ENCODE measurements at places on chromosomes 7 and 10.

GRCh38 chr7:114048386-114049235 is 129.8 kb upstream of the PPP1R3A start:
- no peak for DNase-seq

- no peak for DNase-seq
These were observed 1023.0 kb upstream of the SORCS1 start for GRCh38 chr10:108187408-108188012.

GRCh38 chr7:42071372-42072261 is 165.4 kb downstream of the GLI3 start:
- DNase-seq = no peak

- DNase-seq = no peak
These were observed 68.3 kb downstream of the AKR1E2 start for GRCh38 chr10:4894335-4894734.

DNA sequence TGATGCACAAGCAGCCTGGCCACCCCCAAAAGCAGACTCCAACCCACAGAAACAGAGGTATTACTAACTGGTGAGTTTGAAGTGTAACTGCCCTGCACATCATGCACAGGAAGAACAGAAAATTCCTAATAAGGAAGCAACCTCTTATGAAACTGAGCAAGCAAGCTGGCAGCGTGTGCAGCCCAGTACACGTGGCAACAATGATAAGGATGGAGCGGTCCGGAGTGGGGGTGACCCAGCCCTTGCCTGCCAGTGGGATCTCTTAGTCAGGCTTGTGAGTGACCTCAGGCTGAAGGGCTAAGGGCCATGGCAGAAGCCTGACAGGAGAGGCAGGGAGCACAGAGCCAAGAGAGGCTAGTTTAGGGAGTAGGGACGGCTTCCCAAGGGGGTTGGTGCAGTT is 22.1 kb upstream of the AOAH start:
- DNase-seq = peak; percentile 94

DNA sequence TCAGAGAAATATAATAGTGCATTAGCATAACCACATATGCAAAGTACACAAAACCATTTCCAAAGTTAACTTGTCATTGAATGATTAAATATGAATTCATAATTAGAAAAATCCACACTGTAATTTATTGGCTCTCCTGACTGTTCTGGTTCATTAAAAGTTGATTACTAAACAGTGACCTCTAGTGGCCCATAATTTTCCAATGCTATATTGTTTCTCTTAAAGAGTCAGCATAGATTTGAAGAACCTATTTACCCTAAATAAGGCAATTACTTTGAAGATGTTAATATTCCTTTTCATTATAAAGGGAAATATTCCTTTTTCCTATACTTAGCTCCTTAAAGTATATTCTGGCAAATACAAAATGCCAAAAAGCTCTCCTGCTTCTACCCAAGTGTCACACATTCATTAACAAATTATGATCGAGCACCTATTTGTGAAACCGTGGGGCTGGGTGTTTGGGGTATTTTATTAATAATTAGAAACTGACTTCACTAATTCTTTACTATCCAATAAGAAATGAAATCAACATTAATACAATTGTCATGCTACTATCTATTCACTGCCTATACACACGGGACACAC is 86.2 kb downstream of the HIBADH start:
- DNase-seq = peak; percentile 19

DNA sequence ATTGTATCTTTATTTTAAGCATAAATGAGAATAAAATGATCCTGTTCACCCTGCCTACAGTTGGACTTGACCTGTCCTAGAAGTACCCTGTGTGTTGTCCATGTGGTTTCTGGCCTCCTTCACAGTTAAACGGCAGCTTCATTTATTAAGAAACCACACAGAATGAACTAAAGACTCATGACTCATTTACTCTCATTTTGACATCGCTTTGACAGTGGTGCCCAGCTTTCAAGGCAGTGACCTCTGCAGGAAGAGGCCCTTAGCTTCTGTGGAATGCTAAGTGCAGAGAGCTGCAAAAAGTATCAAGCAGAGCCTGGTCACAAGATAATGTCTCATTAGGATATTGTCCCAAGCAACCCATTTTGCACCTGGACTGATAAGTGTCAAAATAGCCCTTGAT is 93.4 kb downstream of the AVL9 start:
- DNase-seq = peak; percentile 18

GRCh38 chr7:150447966-150448788 is 2.3 kb upstream of the GIMAP8 start:
- no peak for DNase-seq

GRCh38 chr7:37352974-37353948 is 95.4 kb downstream of the ELMO1 start:
- DNase-seq = peak; percentile 57

DNA sequence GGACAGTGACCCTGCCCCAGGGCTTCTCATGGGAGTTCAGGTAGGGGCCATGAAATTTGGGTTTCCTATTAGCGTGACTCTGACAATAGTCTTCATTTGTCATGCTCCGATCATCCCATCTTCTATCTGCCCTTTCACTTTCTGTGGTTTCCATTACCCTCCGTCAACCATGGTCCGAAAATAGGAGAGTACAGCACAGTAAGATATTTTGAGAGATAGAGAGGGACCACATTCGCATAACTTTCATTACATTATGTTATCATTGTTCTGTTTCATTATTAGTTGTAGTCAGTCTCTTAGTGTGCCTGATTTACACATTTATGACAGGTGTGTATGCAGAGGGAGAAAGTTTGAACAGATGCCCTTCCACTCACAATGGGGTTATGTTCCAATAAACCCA is 649.2 kb downstream of the SDK1 start:
- no peak for DNase-seq

DNA sequence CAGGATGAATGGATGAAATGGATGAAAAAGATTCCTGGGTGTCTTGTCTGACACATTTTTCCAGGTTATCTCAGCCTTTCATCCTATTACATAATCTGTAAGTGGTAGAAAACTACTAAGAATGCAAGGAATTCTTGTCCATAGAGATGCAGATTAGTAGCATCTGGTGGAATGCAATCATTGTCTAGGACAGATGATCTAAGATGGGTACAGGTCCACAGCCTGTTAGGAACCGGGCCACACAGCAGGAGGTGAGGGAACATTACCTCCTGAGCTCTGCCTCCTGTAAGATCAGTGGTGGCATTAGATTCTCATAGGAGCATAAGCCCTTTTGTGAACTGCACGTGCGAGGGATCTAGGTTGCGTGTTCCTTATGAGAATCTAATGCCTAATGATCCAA is 225.0 kb downstream of the CALN1 start:
- DNase-seq = no peak

- DNase-seq = no peak
These were observed 20.2 kb downstream of the CALML3 start for GRCh38 chr10:5545011-5545410.

GRCh38 chr10:103102195-103102594 is 90.9 kb downstream of the NT5C2 start:
- no peak for DNase-seq

- DNase-seq = peak; percentile 25
These were observed at the start of gene FAM241B for GRCh38 chr10:69629897-69630650. Gene FAM241B, plus strand, starts transcription at chr10:69630247. Its CDS starts 1,497 bp downstream, at chr10:69631744.

DNA sequence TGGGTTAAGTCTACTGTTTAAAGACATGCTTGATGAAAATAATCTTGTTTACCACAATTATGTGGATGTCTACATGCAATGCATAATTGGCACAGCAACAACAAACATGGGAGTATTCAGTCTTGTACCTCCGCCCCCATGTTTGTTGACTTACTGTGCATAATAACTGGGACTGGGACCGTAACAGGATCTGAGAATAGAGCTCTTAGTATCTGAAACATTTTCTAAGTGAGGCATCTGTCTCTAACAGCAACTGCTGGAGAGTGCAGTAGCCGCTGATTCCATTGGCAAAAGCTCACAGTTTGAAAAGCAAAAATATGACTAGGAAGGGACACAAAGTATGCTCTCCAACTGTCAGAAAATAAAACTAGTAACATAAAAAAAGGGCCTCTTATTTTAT is 61.6 kb downstream of the ENO4 start:
- DNase-seq = no peak

DNA sequence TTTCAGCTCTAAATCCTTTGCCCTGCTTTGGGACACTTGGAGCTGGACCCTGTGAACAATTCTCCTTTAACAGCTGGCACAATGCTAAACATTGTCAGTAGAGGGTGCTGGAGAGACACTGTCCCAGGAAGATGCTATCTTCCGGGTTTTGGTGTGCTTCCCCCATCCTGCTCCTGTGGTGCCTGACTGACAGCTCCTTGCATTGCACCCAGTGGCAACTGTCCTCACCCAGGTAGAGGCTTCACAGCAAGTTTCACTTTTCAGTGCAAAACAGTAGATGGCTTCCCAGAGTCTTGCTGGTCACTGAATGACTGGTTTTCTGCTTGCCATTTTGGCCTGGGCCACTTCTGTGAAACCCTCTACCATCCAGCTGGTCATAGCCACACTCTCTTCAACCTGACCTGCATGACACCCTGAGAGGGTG is 77.3 kb downstream of the CDC14C start:
- peak; percentile 4 for DNase-seq

DNA sequence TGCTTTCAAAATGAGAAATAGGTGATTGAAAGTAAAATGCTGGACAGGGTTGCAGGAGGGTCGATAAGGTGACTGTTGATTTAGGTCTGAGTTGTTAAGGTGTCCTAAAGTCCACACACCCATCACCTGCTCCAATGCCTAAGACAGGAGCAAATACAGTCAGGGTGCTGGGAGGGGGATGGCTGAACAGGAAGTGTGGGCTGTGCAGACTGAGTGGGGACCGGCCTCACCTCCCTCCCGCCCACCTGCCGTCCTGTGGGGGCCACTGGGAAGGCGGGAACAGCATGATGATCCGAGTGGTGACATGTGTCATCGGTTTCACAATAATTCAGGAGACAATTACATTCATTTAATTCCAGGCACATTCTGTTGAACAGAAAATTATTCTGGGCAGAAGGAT is 260.8 kb downstream of the DNAJB6 start:
- no peak for DNase-seq

DNA sequence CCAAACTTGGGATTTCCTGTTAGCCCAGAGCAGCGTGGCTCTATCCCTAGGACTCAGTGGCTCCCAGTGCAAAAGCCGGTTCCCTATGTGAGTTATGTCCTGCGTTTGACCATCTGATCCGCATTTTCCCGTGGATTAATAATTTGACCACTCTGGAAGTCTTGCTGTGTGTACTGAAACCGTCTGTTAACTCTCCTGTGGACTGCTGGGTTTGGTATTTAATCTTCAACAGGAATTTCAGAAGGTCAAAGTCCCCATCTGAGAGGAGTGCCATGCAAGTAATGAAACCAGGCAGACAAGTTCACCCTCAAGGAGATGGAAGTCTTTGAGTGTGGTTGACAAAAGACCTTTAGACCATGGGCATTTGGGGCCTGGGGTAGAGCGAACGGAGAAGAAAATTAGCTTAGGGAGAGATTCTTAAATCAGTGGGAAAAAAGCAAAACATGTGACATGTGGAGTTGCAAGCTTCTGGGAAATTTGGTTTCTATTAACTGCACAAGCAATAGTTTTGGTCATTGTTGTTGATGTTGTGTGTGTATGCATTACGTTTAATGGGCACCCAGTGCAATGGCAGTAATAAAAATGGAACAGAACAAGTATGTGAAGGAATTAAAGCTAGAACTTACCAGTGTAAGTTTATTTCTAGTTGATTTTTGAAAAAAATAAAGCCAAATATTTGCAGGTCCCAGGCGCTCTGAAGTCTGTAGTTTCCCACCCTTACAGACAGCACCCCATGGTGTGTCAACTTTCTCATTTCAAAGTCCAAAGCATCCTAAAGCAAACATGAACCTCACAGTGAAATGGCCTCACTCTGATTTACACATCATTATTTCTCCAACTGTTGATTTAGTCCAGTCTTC is 38.2 kb downstream of the LYZL1 start:
- DNase-seq = no peak

- no peak for DNase-seq
These were observed 33.5 kb upstream of the LEP start for GRCh38 chr7:128207609-128208008.

GRCh38 chr10:11439523-11440053 is 171.9 kb downstream of the USP6NL start:
- no peak for DNase-seq

GRCh38 chr7:96126382-96126781 is 195.5 kb downstream of the SLC25A13 start:
- DNase-seq = no peak

- no peak for DNase-seq
These were observed 208.7 kb upstream of the POM121L12 start for GRCh38 chr7:52826515-52827265.

DNA sequence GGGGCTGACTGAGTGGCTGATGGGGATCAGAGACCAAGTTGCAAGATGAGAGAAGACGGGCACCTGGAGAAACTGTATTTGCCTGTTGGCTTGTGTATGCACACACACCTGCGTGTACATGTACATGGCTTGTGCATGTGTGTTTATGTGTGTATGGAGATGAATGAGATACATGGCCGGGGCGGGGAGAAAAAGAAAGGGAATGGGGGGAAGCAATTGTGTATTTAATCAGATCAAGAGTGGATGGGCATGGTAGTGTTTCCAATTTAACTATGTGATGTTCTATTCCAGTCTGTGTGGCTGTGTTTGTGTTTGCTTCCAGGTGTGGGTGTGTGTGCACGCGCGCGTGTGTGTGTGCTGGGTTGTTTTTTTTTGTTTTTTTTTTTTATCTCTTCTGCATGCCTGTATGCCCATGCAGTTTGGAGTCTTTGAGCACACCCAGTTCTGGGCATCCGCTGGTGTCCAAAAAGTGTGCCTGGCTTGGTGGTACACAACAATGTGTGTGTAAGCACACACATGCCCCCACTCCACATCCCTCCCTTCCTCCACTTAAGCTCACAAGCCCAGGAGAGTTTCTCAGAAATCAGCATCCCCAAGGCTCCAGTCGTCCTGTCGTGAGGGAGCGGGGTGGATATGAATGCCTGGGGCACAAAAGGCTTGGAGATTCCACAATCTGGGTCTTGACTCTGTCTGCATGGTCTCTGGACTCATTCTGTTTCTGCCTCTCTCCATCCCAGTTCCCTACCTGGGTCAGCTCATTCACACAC is 2.5 kb upstream of the VGF start:
- DNase-seq = no peak

DNA sequence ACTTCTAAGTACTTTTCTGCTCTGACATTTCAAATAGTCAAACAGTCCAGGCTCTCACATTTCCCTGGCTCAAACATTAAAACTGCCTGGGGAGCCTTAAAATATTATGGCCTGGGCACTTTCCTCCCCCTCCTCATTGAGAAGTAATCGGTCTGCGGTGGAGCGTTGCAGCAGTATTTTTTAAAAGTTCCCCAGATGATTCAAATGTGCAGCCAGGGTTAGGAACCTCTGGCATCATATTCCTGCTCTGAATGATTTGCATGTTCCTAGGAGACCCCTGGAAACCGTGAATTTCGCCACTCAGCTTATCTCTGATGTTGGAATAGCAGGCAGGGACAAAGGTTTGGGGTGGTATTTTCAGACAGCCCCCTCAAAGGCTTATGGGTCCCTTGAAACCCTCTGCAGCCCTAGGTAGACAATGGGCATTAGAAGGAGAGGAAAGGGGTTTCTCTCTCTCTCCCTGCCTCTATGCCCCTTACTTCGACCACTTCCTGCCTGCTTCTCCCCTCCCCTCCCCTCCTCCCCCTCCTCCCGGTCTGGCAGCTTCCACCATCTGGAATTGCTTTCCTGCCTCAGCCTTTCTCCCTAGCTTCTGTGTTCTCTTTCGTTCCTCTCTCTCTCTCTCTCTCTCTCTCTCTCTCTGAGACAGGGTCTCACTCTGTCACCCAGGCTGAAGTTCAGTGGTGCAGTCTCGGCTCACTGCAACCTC is 622.2 kb downstream of the GALNT17 start:
- DNase-seq = no peak

- no peak for DNase-seq
These were observed 196.1 kb downstream of the DOCK4 start for GRCh38 chr7:112010109-112010508.
